Neural progenitor cell (in vitro differentiated cells): ENCODE measurements at places on chromosomes 5 and 9. TPM values are rescaled to one million over a fixed set of nuclear protein-coding genes. Genes with fewer than 3 reads are reported as not detected.

GRCh38 chr5:141976176-141976575 lies 7.3 kb downstream of the RNF14 start:
- no peaks in the 10 kb centered on the region for H3K4me1 ChIP-seq
- H3K36me3 ChIP-seq = peaks cover 5% of the 10 kb centered on the region
- no peak for DNase-seq
- no peaks in the 10 kb centered on the region for H3K27me3 ChIP-seq
- H3K4me3 ChIP-seq = no peak overlapping the region
- no peak overlapping the region for H3K27ac ChIP-seq

Gene UBE2QL1
- total RNA-seq = 0.30 and 0.62 TPM in 2 replicates

DNA sequence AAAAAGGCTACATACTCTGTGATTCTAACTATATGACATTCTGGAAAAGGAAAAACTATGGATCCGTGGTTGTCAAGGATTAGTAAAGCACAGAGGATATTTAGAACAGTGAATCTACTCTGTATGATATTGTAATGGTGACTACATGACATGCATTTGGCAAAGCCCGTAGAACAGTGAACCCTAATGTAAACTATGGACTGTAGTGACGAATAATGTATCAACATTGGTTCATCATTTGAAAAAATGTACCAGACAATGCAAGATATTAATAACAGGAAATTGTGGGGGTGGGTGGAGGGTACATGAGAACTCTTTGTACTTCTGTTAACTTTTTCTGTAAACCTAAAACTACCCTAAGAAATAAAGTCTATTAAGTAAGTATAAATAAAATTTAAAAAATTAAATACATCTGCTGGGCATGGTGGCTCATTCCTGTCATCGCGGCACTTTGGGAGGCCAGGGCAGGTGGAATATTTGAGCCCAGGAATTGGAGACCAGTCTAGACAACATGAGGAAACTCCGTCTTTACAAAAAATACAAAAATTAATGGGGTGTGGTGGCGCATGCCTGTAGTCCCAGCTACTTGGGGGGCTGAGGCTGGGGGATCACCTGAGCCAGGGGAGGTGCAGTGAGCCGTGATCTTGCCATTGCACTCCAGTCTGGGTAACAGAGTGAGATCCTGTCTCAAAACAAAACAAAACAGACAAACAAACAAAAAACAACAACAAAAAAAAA lies 101.7 kb upstream of the TBC1D2 start:
- H3K27ac ChIP-seq = no peak overlapping the region
- DNase-seq = no peak
- no peak overlapping the region for H3K4me3 ChIP-seq
- no peaks in the 10 kb centered on the region for H3K27me3 ChIP-seq
- no peaks in the 10 kb centered on the region for H3K36me3 ChIP-seq

- H3K4me3 ChIP-seq = no peak overlapping the region
- DNase-seq = peak; percentile 7
- H3K27me3 ChIP-seq = no peaks in the 10 kb centered on the region
- H3K27ac ChIP-seq = no peak overlapping the region
Measured at GRCh38 chr9:124721109-124721906, 49.8 kb downstream of the NR6A1 start.

DNA sequence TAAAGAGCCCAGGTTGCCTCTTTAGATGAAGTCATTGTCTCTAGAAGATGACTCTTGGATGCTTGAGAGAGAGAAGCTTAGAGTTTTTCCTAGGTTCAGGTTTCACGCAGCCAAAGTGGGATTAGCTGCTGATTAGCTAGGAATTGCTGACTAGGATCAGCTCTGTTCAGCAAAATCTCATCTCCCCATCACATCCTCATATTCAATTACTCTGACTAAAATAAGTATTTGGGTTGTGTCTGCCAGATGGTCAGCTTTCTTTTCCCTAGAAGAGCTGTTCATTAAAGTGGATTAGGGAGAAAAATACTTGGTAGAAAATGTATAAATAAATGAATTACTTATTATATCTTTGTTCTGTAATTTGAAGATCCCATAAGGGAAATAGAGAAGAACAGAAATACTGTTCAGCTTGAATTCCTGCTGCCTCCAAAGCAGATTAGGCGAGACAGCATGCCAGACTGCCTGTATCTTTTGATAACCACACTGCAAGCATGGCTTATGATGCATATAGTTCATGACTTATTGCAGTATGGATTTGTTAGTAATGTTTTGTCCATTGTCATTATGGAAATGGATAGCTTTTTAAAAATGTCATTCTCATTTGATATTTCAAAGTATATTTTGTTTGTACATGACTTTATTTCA lies 184.8 kb upstream of the CD180 start:
- DNase-seq = peak; percentile 23
- H3K27me3 ChIP-seq = no peaks in the 10 kb centered on the region
- no peak overlapping the region for H3K27ac ChIP-seq
- H3K4me1 ChIP-seq = peaks cover 41% of the 10 kb centered on the region
- H3K4me3 ChIP-seq = no peak overlapping the region

DNA sequence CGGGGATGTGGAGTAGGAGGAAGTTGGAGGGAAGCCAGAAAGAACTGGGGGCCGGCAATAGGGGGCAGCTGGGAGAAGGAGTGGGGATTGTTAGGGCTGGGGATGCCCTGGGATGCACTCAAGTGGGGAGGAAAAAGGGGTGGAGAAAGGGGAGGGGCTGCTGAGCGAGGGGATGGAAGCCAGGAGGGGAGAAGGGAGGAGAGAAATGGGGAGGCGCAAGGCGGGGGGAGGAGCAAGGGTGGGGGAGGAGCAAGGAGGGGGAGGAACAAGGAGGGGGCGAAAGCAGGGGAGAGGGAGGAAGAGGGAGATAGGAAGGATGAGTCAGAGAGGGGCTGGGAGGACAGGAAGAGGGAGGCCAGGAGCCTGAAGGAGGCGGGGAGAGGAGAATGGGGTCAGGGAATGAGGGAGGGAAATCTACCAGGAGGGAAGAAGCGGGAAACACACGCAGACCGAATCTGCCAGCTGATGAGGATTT lies 1.6 kb downstream of the IRX4 start:
- no peak overlapping the region for H3K4me3 ChIP-seq
- H3K27me3 ChIP-seq = peaks cover 100% of the 10 kb centered on the region
- no peaks in the 10 kb centered on the region for H3K36me3 ChIP-seq
- DNase-seq = peak; percentile 40
- no peak overlapping the region for H3K27ac ChIP-seq

DNA sequence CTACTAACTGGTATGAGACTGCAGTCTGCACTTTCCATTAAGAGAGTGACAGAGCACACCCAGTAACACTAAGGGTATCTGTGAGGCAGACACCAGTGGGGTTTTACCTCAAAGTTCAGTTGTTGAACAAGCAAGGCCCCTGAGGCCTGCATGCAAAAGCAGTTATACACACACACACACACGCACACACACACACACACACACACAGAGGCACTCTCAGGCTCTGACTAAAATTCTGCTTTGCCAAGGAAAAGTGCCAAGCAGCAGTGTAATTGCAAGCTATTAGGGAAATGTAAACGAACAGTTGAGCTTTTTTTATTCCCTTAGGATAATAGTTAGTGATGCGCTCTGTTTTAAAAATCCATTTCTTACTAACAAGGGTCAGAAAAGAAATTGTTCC lies 377.1 kb downstream of the SPOCK1 start:
- peaks cover 14% of the 10 kb centered on the region for H3K4me1 ChIP-seq
- no peaks in the 10 kb centered on the region for H3K36me3 ChIP-seq
- H3K27me3 ChIP-seq = no peaks in the 10 kb centered on the region
- no peak overlapping the region for H3K4me3 ChIP-seq
- DNase-seq = no peak

- no peak for DNase-seq
- H3K4me3 ChIP-seq = no peak overlapping the region
- H3K4me1 ChIP-seq = no peaks in the 10 kb centered on the region
- H3K27ac ChIP-seq = no peak overlapping the region
- H3K27me3 ChIP-seq = no peaks in the 10 kb centered on the region
- H3K36me3 ChIP-seq = no peaks in the 10 kb centered on the region
Measured at GRCh38 chr5:125263356-125263755, 516.9 kb upstream of the ZNF608 start.

GRCh38 chr9:97445119-97445701 lies 33.3 kb downstream of the TDRD7 start:
- H3K27ac ChIP-seq = no peak overlapping the region
- DNase-seq = no peak
- H3K36me3 ChIP-seq = no peaks in the 10 kb centered on the region

Gene TXNDC8
- total RNA-seq = not detected in 2 replicates

DNA sequence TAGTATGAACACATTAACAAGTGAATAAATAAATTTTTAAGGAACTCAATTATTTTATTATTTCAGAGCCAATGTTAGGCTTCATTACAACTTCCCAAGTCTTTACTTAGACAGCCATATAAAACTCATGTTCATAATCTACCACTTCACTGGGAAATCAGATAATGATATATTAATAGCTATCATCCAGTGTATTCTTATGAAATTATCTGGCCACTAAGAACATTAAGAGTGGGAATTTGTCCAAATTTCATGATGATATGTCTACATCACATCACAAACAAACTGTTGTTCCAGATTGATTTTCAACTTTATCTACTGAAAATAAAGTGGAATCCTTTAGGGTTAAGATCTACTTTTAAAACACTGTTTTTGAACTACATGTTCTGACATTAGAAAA lies 668.6 kb downstream of the EFNA5 start:
- H3K4me3 ChIP-seq = no peak overlapping the region
- H3K27ac ChIP-seq = no peak overlapping the region
- H3K27me3 ChIP-seq = no peaks in the 10 kb centered on the region
- no peak for DNase-seq

DNA sequence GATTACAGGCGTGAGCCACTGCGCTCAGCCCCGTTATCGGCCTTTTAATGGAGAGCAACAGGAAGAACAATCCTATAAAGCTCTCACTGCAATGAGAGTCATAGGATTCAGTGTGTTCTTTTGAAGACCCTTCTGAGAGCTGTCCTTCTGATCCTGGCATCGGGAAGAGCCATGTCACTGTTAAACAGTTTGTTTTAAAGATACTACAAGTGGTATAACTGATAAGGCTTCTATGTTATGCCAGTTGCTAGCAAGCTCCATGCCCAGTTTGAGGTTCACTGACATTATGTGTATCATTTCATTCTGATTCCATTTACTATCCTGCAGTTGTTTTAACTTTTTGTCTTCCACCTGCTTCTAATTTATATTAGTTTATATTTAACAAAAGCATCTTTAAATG lies 55.8 kb downstream of the GNAQ start:
- no peak for DNase-seq
- H3K27ac ChIP-seq = no peak overlapping the region
- H3K4me3 ChIP-seq = no peak overlapping the region
- H3K36me3 ChIP-seq = no peaks in the 10 kb centered on the region
- peaks cover 45% of the 10 kb centered on the region for H3K4me1 ChIP-seq
- no peaks in the 10 kb centered on the region for H3K27me3 ChIP-seq

GRCh38 chr9:27462434-27462833 lies 61.7 kb upstream of the IFNK start:
- H3K27me3 ChIP-seq = no peaks in the 10 kb centered on the region
- no peak for DNase-seq
- peaks cover 14% of the 10 kb centered on the region for H3K4me1 ChIP-seq
- no peak overlapping the region for H3K27ac ChIP-seq
- H3K4me3 ChIP-seq = no peak overlapping the region

DNA sequence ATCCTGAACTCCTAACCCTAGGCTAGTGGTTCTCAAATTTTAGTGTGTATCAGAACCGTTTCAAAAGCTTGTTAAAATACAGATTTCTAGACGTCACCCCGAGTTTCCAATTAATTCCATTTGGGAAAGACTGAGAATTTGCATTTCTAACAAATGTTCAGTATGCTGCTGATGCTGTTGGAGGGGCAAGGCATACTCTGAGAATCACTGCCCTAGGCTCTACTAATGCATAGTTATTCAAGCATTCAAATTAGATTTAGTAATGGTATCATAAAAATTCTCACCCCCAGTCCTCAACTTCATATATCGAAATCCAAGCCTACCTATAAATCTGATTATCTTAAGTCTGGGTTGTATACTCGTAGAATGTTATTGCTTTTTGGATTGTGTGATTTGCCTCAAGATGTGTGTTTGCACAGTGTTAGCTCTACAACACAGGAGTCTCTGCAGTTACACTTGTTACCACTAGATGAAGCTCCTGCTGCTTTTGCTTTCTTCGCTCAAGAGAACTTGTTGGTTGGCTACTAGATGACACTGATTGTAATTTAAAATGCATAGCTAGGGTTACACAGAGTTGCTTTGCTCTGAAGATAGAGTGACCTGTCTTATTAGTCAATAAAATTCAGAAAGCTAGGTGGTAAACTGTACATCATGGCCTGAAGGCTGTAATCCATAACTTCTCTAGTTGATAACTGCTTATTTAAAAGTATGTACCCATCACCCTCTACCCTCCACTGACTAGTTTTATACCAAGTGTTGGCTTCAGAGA lies 7.5 kb upstream of the ERAP2 start:
- H3K4me3 ChIP-seq = no peak overlapping the region
- H3K27me3 ChIP-seq = no peaks in the 10 kb centered on the region
- peaks cover 28% of the 10 kb centered on the region for H3K4me1 ChIP-seq
- DNase-seq = peak; percentile 73
- no peak overlapping the region for H3K27ac ChIP-seq

- DNase-seq = no peak
- H3K27me3 ChIP-seq = peaks cover 32% of the 10 kb centered on the region
- no peak overlapping the region for H3K4me3 ChIP-seq
- H3K4me1 ChIP-seq = peaks cover 19% of the 10 kb centered on the region
- H3K36me3 ChIP-seq = no peaks in the 10 kb centered on the region
- no peak overlapping the region for H3K27ac ChIP-seq
Measured at GRCh38 chr5:38384396-38384795, 126.0 kb downstream of the EGFLAM start.

- no peaks in the 10 kb centered on the region for H3K27me3 ChIP-seq
- no peaks in the 10 kb centered on the region for H3K36me3 ChIP-seq
- H3K4me1 ChIP-seq = peaks cover 3% of the 10 kb centered on the region
- no peak overlapping the region for H3K27ac ChIP-seq
- no peak overlapping the region for H3K4me3 ChIP-seq
Measured at GRCh38 chr5:103290846-103291245, 32.3 kb downstream of the MACIR start.

DNA sequence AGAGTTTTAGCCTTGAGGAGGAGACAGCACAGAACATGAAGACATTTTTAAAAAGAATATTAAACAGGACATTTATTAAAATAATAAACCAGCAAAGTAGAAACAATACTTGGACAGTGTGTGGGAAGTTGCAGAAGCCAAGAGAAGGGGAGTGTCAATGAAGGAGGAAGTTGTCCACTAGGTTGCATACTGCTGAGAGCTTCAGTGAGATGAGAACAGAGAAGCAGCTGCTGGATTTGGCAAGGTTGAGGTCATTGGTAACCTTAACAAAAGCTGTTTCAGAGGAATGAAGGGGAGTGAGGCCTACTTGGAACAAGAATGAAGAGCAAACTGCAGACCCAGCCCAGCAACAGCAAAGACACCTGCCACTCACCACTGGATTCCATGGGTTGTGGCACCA lies 11.4 kb downstream of the BHMT start:
- no peaks in the 10 kb centered on the region for H3K27me3 ChIP-seq
- DNase-seq = no peak
- H3K4me1 ChIP-seq = no peaks in the 10 kb centered on the region
- H3K36me3 ChIP-seq = no peaks in the 10 kb centered on the region
- H3K27ac ChIP-seq = no peak overlapping the region

Gene ABHD17B
- 86.5 and 96.6 TPM in 2 replicates for total RNA-seq

GRCh38 chr5:34012791-34013190 lies 4.9 kb upstream of the AMACR start:
- peaks cover 9% of the 10 kb centered on the region for H3K4me1 ChIP-seq
- DNase-seq = no peak
- no peak overlapping the region for H3K27ac ChIP-seq
- no peaks in the 10 kb centered on the region for H3K27me3 ChIP-seq
- H3K4me3 ChIP-seq = no peak overlapping the region

GRCh38 chr5:40984884-40985283 lies 75.6 kb downstream of the C7 start:
- H3K27ac ChIP-seq = no peak overlapping the region
- H3K27me3 ChIP-seq = no peaks in the 10 kb centered on the region
- no peak for DNase-seq

Gene ELAVL2
- total RNA-seq = 17.1 and 21.1 TPM in 2 replicates
